ENCODE measurements at places on chromosomes 12 and 14.

GRCh38 chr14:97166497-97166896, 369.3 kb downstream of the VRK1 start:
- no peak for DNase-seq

- DNase-seq, result no peak
These were observed 372.5 kb upstream of the DDHD1 start for GRCh38 chr14:53525608-53526007.

DNA sequence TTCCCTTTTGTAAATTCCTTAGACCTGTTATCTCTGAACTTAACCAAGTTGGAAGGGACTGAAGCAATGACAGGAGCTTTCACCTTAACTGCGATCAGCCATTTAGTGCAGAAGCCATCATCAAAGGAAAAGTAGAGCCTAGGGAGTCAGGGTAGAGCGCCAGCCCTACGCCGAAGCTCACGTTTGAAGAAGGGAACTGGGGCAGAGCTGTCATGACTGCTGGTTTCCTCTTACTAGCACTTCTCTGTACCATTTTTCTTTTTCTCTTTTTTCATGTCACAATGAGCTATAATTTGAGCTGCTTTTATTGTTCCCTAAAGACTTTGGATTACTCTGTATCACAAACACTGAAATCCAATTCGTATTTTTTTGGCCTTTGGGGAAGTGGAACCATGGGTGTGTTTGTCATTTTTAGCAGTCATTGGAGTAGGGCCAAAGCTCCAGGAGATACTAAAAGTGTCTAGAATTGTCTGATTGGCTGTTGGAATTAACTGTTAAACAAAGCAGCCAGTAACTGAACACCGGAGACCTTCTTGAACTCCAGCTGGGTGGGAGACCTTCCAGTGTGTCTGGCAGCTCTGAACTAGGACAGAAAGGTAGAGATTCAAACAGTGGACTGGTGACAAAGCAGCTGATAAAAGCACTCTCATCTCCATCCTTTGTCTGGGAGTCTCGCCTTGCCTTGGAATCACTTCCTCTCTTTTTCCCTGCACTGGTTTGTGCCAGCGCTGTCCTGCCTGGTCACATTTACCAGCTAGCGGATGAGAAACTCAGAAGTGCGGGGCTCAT, 9.1 kb downstream of the MTRFR start:
- DNase-seq, result no peak

- no peak for DNase-seq
These were observed 943.5 kb downstream of the BCL11B start for GRCh38 chr14:98328496-98328895.

DNA sequence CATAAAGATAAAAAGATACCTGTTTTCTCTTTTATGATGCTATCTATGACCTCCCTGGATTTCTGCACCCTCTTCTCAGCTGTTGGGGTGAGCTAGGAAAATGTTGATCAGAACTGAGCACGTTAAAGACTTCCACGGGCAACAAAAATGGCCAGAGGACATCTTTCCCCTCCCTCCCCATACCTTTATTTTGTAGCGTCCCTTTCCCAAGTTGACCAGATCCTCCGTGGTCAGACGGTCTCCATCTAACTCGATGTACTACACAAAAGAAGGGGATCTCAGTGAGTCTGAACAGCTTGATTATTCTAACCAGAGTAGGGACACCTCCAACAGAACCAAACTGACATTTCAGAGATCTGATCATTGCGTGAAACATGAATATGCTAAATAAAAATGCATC, 2.2 kb downstream of the HAL start:
- no peak for DNase-seq

- DNase-seq, result no peak
These were observed 1.3 kb downstream of the BBS10 start for GRCh38 chr12:76346798-76347420.

GRCh38 chr12:103813949-103814348, 27.1 kb downstream of the NT5DC3 start:
- DNase-seq, result no peak

GRCh38 chr12:72006766-72007165, 68.1 kb downstream of the TPH2 start:
- DNase-seq, result no peak
